ENCODE measurements at places on chromosomes 2 and 18.

- ATAC-seq: no peak
These were observed 41.8 kb upstream of the SP3 start for GRCh38 chr2:174007010-174007409.

- no peak for ATAC-seq
These were observed 30.3 kb downstream of the PROC start for GRCh38 chr2:127448526-127448925.

DNA sequence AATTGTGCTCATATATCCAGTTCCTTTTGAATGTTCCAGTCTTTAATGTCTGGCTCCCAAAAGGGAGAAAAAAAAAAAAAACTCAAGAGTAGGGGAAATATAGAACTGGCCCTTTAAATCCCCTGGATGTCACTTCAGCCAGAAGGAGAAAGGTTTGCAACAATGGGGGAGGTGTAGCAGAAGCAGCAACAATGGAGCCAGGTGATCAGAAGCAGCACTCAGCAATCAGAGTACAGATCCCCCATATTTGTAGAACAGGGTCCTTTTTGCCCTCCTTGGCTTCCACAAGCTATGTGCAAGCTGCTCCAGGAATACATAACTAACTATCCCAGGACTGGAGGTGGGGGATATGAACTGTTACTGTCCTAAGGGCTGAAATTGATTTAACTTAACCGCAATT, 25.8 kb upstream of the ZNF397 start:
- ATAC-seq: no peak

- no peak for ATAC-seq
These were observed 64.5 kb upstream of the PPP1CB start for GRCh38 chr2:28687171-28687570.

- no peak for ATAC-seq
These were observed 128.1 kb upstream of the AQP4 start for GRCh38 chr18:26993568-26993967.

- no peak for ATAC-seq
These were observed 539.5 kb downstream of the NRXN1 start for GRCh38 chr2:50492477-50492851.

GRCh38 chr2:73238976-73239375, 4.9 kb downstream of the CCT7 start:
- no peak for ATAC-seq

- ATAC-seq: no peak
These were observed 673 bp downstream of the PCBP1 start for GRCh38 chr2:70087702-70088597.

- no peak for ATAC-seq
These were observed 460.1 kb upstream of the SALL3 start for GRCh38 chr18:78519394-78520062.

GRCh38 chr2:47641366-47641765, 141.6 kb upstream of the MSH6 start:
- ATAC-seq: no peak

Data from gastroesophageal sphincter (tissue), 4 donors.